ENCODE measurements at places on chromosomes 7 and 10.
A peak's percentile ranks its signal among the peaks of the same experiment; 100 is the strongest.

DNA sequence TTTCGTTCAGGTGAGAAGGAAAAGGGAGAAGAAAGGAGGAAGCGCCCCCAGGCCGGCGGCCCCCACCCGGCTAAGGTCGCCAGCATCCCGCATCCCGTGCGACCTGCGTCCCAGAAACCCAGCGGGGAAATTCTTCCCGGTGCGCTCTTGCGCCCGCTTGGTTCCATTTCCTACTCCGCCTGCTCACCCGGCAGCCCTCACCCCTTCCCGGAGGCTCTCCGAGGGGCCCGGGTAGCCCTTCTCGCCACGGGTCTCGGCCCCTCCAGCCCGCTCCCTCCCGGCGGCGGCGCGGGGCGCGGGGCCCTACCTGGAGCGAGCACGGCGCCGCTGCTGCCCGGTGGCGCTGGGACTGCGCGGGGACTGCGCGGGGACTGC is at the start of gene PRKCQ:
TSS of gene PRKCQ (minus strand) at position 373 of the 375 bp plus-strand sequence. CDS start 65,141 bp downstream, outside the sequence.
- no peak for DNase-seq

DNA sequence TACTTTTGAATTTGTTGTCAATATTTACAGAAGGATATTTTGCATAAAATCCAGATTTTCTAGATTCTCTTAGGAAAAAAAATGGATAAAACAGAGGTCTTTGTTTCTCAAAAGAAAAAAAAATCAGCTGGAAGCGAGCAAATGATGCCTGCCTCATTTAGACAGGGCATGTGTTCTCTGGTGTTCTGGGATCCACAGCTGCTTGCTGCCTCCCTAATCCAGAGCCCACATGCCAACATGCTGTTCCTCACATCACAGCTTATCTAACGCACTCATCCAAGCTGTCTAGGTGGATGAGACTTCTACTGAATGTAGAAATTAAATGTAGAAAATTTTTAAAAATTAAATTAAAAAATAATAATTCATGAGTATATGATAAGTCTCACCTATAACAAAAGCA is 630.1 kb downstream of the SORCS1 start:
- no peak for DNase-seq

- no peak for DNase-seq
These were observed 13.4 kb downstream of the ZNF316 start for GRCh38 chr7:6650521-6651011.

GRCh38 chr7:130114374-130114773 is 44.0 kb downstream of the KLHDC10 start:
- DNase-seq, result no peak

DNA sequence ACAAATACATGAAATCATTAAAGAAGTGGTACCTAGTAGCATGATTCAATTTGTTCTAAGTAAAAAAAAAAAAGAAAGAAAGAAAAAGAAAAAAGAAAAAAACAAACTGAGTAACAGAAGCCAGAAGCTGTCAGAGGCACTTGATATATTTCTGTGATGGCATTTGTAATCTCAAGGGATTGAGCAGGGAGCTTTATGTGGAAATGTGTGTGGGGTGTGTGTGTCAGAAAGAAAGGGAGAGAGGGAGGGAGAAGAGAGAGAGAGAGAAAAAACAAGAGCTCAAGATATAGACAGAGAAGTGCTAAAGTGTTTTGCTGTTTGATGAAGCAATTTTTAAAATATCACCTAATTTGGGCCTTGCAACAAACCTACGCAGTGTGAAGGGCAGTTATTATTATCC is 357.6 kb upstream of the PCDH15 start:
- DNase-seq, result no peak

GRCh38 chr7:157138101-157138423 is 664 bp upstream of the UBE3C start:
- no peak for DNase-seq

DNA sequence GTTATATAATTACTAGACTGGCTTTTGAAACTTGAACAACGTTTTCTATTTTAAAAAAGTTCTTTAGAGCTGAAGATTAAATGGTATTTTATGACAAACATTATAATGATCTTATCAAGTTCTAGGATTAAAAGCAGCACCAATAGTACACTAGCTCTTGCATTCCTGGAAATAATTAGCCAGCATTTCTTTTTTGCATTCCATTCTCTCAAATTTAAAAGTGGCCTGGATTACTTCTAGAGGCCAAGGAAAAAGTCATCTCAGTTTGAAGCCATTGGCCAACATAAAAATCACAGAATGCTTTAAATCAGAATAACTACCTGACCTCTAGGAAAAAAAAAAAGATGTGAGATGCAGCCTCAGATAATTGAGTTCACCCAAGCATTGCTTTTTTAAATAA is 1326.4 kb upstream of the SORCS1 start:
- no peak for DNase-seq

DNA sequence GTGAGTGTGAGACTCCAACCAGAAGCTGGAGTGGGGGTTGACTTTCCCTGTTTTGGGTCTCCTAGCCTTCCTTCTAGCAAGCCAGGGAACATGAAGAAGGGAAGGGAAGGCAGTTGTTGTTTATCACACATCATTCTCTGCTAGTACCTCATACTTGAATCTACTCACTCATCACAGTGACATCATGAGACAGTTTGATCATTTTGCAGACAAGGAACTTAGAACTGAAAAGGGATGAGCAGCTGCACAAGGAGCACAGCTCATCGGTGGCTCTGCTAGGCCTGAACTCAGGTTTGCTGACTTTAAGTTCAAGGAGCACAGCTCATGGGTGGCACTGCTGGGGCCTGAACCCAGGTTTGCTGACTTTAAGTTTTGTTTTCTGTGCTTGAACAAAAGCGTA is 19.2 kb downstream of the PRXL2A start:
- no peak for DNase-seq

DNA sequence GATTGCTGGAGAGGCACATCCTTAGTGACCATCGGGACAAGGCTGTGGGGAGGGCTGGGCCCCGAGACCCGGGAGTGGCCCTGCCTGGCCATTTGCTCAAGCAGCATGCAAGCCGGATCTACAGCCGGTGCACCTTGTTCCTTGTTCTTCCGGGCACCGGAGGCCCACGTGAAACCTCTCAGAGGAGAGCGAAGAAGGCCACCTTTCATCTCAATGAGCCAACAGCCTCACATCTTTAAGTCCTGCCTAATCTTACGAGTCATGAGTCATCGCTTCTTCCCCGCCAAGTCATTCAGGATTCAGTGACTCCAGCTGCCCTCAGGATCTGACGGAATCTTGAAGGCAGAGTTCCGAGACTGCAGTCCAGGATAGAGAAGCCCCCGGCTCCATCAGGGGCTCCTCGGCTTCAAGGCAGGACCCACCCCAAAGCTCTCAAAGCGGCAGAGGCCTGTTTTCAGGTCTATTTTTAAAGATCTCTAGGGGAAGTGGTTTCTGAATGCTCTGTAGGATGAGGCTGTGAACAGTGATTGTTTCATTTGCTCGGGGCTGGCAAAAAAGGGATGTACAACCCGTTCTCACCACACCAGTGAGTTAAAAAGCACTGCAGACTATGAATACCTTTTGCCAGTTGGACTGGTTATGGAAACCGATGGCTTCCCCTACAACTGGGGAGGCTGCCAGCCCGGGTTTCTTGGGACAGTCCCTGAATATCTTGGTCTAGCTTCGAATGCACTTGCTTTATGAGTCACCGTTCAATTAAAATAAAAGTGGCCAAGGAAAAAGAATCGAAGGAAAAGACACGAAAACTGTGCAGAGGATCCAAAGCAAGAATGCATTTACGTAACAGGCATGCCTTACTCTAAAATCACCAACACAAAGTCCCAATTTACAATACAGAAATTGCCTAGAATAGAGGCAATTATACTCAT is 57.2 kb upstream of the ECHDC3 start:
- peak; percentile 63 for DNase-seq

GRCh38 chr10:133393401-133394063 is 425 bp upstream of the MTG1 start:
- no peak for DNase-seq

DNA sequence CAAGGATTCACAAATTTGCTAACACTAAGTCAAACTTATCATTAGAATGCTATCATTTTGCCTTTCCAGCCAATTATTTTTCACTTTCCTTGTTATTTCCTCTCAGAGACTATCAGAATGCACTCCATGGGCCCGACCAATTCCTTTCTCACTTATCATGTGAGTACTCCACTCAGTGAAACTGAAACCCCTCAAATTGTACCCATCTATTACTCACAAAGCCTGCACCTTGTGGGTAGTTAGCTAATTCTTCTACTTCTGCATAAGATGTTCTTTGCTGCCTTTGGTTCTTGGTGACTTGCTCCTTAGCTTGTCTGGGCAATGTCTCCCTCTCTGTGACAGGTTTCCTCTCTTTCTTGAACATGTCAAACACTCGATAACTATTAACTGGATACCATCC is 35.2 kb upstream of the MBL2 start:
- DNase-seq, result no peak

DNA sequence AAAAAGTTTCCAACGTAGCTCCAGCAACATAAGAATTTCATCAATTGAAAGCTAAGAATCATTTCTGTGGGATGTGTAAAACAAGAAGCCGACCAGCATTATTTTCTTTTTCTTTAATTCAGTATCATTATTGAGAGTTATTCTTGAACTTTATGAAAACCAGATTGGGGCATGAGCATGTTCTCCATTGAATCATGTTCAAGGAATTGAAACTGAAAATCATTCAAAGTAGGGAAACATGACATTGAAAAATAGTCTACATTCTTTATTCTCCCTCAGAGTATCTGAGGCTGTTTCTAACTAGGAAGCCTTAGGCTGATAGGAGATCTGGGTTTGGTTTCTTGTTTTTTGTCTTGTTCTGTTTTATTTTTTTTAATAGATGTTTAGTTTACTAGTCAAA is 253.7 kb downstream of the DYNC1I1 start:
- no peak for DNase-seq

- DNase-seq, result no peak
These were observed 1125.0 kb downstream of the TYW1 start for GRCh38 chr7:68121655-68122054.

Data from NB4 (cell line).